Activated CD4-positive, alpha-beta T cell treated with anti-CD3 and anti-CD28 coated beads for 24 hours (primary cell): ENCODE measurements at places on chromosomes 12 and 14.

- DNase-seq, result no peak
Observed at GRCh38 chr14:61077951-61078720, 97.1 kb downstream of the SLC38A6 start.

GRCh38 chr12:19518209-19518608 lies 78.9 kb downstream of the AEBP2 start:
- DNase-seq, result no peak

DNA sequence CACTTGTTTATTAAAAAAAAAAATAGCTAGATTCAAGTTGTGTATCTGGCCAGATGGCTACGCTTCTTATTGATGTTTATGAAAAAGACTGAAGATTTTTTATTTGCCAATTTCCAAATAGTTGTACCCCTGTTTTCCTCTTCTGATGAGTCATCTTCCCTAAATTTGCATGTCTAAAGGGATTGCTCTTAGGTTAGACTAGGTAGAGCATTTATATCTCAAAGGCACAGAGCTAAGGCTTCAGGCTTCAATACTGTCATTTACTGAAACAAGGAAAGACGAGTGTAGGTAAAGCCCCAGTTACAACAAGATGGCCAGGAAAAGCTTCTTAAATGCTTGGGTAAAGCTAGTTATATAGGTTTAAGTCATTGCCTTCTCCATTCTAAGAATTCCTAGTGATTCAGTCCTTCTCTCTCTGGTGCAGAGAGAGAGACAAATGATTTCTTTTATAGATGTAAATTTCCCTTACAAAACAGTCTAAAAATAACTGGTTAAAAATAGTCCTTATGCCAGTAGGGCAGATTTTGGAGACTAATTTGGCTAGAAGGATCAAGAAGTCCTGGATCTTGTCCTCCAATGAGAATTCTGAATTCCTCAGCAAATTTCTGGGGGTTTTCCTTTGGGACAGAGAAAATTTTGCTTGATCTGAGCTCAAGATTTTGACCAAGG lies 26.1 kb downstream of the LEMD3 start:
- DNase-seq, result no peak

DNA sequence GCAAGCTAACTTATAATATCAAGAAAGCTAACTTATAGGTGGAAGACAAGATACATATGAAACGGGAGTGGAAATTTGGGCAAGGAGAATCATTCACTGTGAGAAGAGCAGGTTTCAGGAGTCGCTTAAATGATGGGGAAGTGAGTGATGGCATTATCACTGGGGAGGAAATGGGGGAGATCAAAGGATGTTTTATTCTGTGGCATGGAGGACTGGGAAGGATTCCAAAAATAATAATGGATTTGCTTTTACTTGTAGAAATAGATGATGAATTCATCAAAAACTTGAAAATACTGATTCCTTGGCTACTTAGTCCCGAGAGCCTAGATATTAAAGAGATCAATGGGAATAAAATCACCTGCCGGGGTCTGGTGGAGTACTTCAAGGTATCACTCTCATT lies 47.8 kb downstream of the SAV1 start:
- DNase-seq, result no peak

DNA sequence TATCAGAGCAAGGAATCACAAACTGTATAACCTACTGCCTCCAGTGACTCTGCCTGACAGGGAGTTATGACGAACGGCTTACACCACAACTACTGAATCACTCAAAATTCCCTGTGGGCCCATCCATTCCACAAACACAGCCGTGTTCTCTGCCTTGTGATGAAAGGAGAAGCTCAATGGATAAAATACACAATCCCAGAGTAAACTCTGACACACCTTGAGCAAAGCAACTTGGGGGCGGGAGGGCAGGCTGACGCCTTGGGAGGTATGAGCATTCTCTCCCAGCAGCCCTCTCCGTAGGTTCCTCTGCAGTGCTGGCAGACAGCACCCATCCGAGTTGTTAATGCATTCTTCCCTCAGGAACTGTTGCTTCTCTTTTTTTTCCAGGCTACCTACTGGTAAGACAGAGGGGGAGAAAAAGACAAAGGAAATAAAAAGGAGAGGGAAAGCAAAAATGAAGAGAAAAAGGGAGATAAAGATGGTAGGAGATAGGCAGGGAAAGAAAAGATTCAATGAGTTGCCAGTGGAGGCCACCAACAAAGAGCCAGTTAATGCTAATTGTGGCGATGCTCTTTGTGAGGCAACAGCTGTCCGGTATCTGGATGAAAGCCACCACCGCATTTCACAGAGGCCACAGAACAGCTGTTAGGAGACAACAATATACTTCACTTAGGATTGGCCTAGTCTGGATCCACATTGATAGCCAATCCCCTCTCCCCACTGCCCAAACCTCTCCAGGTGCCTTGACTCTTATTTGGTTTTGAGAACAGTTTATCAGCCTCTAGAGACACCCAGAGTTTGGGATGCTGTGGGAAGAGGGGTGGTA lies 4.7 kb upstream of the DIO2 start:
- no peak for DNase-seq

- DNase-seq, result no peak
Observed at GRCh38 chr12:63308671-63309070, 157.7 kb upstream of the AVPR1A start.

- no peak for DNase-seq
Observed at GRCh38 chr14:99261912-99262787, 9.8 kb downstream of the BCL11B start.
